Activated CD8-positive, alpha-beta memory T cell treated with anti-CD3 and anti-CD28 coated beads for 36 hours (primary cell): ENCODE measurements at places on chromosomes 3 and 15. TPM values are rescaled to one million over a fixed set of nuclear protein-coding genes. Genes with fewer than 3 reads are reported as not detected.

EXOG gene
- total RNA-seq = 16.7 TPM

IL17RE gene
- total RNA-seq = 1.3 TPM

OCA2 gene
- total RNA-seq = not detected

LIPH gene
- not detected for total RNA-seq

HES1 gene
- total RNA-seq = not detected

ZBTB47 gene
- total RNA-seq = 1.2 TPM

NDUFB4 gene
- 125 TPM for total RNA-seq

UMPS gene
- 77.3 TPM for total RNA-seq

HYPK gene
- total RNA-seq = 21.8 TPM

CCDC54 gene
- not detected for total RNA-seq

TJP1 gene
- not detected for total RNA-seq

GPR149 gene
- total RNA-seq = not detected

EBLN2 gene
- 3.6 TPM for total RNA-seq

MCTP2 gene
- 19.9 TPM for total RNA-seq

XIRP1 gene
- 4.2 TPM for total RNA-seq

ZXDC gene
- 20.5 TPM for total RNA-seq

KBTBD12 gene
- not detected for total RNA-seq

ZNF639 gene
- total RNA-seq = 42.4 TPM

GRK7 gene
- not detected for total RNA-seq

DPPA4 gene
- total RNA-seq = 0.23 TPM

TRPM7 gene
- 46.3 TPM for total RNA-seq

ACSBG1 gene
- not detected for total RNA-seq

EFCAB12 gene
- total RNA-seq = 0.71 TPM

MTHFS gene
- total RNA-seq = 28.3 TPM

ACTC1 gene
- not detected for total RNA-seq

TMEM108 gene
- total RNA-seq = not detected

SNX22 gene
- total RNA-seq = 0.42 TPM

GOLGA6B gene
- total RNA-seq = not detected

SLCO3A1 gene
- total RNA-seq = 6.6 TPM

PDZRN3 gene
- not detected for total RNA-seq

PIF1 gene
- 25.5 TPM for total RNA-seq

STAB1 gene
- not detected for total RNA-seq

TICRR gene
- 18.3 TPM for total RNA-seq

CYFIP1 gene
- 24.3 TPM for total RNA-seq

C3orf20 gene
- 0.08 TPM for total RNA-seq

LMOD3 gene
- not detected for total RNA-seq
